ENCODE measurements at places on chromosomes 1 and 21. TPM values are rescaled to one million over a fixed set of nuclear protein-coding genes. Genes with fewer than 3 reads are reported as not detected.

DYNLT5 gene
- total RNA-seq: not detected

SLAMF1 gene
- 112 TPM for total RNA-seq

AVPR1B gene
- not detected for total RNA-seq

SPRR3 gene
- not detected for total RNA-seq

SYT14 gene
- not detected for total RNA-seq

FCGR2B gene
- total RNA-seq: not detected

GRCh38 chr1:117565076-117565556 is 40.7 kb upstream of the TENT5C start:
- H3K4me3 ChIP-seq: no peak overlapping the region
- H3K27ac ChIP-seq: no peak overlapping the region
- no peaks in the 10 kb centered on the region for H3K36me3 ChIP-seq
- DNase-seq: no peak

GRCh38 chr1:167198518-167199133 is 22.1 kb upstream of the POU2F1 start:
- H3K4me1 ChIP-seq: no peaks in the 10 kb centered on the region
- no peak overlapping the region for H3K27ac ChIP-seq
- DNase-seq: no peak
- H3K36me3 ChIP-seq: peaks cover 1% of the 10 kb centered on the region
- no peak overlapping the region for H3K4me3 ChIP-seq
- H3K27me3 ChIP-seq: no peaks in the 10 kb centered on the region

GRCh38 chr1:182384387-182384960 is 7.1 kb downstream of the GLUL start:
- H3K27me3 ChIP-seq: no peaks in the 10 kb centered on the region
- H3K4me3 ChIP-seq: no peak overlapping the region
- no peak overlapping the region for H3K27ac ChIP-seq

- no peak for DNase-seq
- no peaks in the 10 kb centered on the region for H3K4me1 ChIP-seq
- peaks cover 21% of the 10 kb centered on the region for H3K27me3 ChIP-seq
- no peak overlapping the region for H3K27ac ChIP-seq
- H3K36me3 ChIP-seq: no peaks in the 10 kb centered on the region
- no peak overlapping the region for H3K4me3 ChIP-seq
These were observed 31.0 kb downstream of the C1orf185 start for GRCh38 chr1:51133045-51133444.

DNA sequence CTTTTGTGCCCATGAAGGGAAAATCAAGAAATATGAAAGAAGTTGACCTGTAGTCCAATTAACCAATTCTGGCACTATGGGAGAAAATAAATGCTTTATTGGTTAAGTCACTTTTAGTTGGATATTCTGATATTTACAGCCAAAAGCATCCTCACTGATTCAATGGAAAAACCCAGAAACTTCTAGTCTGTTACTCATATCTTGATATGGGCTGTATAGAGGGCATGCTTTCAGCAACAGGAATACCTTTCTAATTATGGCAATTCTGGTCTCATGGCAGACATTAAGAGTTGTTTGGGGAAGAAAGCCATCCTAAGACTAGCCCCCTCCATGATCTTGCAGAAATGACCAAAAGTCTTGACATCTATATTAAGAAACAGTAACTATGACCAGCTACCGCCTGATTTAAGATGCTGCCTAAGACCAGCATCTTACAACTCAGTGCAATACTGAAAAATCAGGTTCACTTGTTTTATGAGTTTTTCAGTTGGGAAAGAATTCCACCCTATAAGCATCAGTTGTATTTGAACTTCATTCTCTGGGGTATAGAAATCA is 91.5 kb upstream of the VAV3 start:
- no peak overlapping the region for H3K4me3 ChIP-seq
- H3K27ac ChIP-seq: no peak overlapping the region
- H3K36me3 ChIP-seq: no peaks in the 10 kb centered on the region
- no peaks in the 10 kb centered on the region for H3K27me3 ChIP-seq
- DNase-seq: no peak
- H3K4me1 ChIP-seq: peaks cover 2% of the 10 kb centered on the region

DNA sequence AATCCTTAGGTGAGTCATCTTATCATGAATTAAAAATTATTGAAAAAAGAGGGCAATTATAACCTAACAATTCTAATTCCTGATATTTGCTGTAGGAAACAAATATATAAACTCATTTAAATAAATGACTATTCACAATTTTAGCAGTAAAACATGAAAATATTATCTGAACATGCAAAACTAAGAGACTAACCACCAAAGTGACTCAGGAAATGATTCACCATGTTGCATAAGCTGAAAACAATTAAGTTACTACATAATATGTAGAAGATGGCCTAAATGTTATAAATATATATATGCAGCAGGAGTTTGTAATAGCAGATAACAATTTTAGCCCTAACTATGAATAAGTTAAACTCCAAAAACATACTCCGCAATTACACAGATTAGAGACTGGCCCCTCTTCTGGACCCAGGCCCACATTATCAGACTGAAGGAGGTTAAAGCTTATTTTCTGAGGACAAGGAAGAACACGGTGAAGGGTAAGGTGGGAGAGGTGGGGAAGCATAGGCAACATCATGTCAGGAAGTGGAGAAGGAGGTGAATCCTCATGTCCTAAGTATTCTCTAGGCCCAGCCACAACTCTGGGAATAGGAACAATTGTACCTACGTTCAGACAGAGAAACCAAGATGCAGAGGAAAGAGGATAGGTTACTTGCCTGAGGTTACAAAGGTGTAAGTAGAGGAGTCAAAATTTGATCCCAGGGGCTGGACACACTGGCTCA is 15.6 kb upstream of the AIM2 start:
- no peak overlapping the region for H3K4me3 ChIP-seq
- H3K27ac ChIP-seq: no peak overlapping the region
- H3K27me3 ChIP-seq: no peaks in the 10 kb centered on the region

DNA sequence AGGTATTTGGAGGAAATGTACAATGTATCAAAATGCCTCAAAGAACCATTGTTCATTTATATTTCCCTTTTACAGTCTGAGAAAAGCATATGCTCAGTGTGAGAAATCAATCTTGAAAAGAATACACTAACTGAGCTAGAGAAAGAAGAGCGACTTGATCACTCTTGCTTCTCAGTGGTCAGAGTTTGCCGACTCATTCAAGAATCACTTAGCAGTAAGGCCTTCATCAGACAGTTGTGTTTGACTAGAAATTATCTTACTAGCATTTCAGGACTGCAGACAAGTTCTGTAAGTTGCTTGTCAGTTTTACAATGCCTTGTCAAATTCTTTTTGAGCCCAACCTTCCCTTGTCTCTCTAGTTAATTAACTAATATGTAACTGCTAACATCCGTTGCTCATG is 12.9 kb downstream of the RGS18 start:
- no peaks in the 10 kb centered on the region for H3K4me1 ChIP-seq
- H3K27me3 ChIP-seq: no peaks in the 10 kb centered on the region
- H3K4me3 ChIP-seq: no peak overlapping the region
- H3K36me3 ChIP-seq: no peaks in the 10 kb centered on the region

DNA sequence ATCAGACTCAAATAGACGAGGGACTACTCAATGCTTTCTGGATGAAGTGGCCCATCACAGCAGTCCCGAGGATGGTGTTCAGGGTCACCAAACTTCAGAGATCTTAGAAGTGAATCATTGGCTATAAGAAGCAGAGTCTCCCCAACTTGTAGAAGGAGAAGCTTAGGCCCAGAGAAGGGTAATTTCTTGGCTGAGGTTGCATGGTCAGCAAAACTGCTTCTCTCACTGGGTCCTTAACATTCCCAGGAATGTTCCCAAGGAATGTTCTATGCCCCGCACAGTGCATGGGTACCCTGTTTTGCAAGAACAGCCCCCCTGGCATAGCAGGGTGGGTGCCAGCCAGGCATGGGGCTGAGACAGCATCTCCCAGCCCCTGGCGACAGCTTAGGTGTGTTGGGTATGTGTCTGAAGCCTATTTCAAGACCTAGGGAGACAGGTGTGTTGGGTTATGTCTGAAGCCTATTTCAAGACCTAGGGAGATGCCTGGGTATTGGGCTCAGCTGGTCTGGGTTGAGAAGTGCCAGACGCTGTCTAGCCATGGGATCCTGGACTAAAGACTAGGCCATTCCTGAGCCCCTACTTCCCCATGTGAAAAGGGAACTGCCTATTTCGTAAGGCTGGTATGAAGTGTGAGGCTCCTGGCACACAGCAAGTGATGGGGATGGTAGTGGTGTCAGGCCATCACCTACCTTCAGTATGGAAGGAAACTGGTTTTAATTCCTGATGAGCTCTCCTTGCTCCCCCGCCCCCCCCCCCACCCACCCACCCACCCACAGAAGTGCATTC is 26.1 kb downstream of the PADI6 start:
- H3K4me3 ChIP-seq: no peak overlapping the region
- no peaks in the 10 kb centered on the region for H3K36me3 ChIP-seq
- H3K4me1 ChIP-seq: no peaks in the 10 kb centered on the region
- H3K27ac ChIP-seq: no peak overlapping the region
- no peak for DNase-seq
- no peaks in the 10 kb centered on the region for H3K27me3 ChIP-seq

- H3K4me3 ChIP-seq: no peak overlapping the region
- peaks cover 6% of the 10 kb centered on the region for H3K4me1 ChIP-seq
- H3K27me3 ChIP-seq: peaks cover 5% of the 10 kb centered on the region
- DNase-seq: no peak
These were observed 137.1 kb downstream of the PROX1 start for GRCh38 chr1:214124915-214125314.

All from activated naive CD4-positive, alpha-beta T cell treated with anti-CD3 and anti-CD28 coated beads for 36 hours (primary cell).